ENCODE measurements at places on chromosomes 5 and 9.

GRCh38 chr5:150672237-150672883, 11.3 kb downstream of the MYOZ3 start:
- DNase-seq: no peak

GRCh38 chr9:132032238-132032950, 47.3 kb downstream of the MED27 start:
- DNase-seq: no peak

DNA sequence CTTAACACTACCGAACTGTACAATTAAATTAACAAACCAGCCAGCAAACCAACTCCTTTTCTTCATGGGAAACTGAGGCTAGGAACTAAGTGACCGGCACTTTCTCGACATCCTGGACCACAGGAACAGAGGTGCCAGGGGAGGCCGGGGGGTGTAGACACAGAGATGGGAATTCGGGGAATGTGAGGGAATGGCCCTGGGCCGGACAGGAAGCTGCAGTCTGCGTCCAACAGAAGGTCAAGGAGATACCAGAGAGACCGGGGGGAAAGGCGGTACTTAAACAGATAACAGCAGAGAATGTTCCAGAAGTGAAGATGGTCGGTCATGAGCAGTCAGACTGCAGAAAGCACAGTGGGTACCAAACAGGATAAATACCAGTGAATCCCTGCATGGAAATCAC, 40.3 kb downstream of the DBH start:
- no peak for DNase-seq

DNA sequence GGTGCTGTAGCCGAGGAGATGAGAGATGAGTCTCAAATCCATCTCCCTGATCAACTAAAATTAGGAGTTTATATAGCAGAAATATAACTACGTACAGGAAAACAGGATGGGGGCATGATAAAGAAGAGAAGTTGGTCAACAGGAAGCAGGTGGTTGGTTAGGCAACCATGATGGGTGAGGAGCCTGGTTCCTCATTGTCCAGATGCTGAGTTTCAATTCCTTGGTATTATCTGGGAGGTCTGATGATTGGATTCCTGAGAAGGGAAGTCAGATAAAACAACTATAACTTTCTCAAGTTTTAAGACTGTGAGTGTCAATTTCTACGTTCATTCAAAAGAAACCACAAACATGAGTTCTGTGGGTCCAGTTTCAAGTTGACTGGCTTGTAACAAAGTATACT, 323.9 kb downstream of the MTRR start:
- no peak for DNase-seq

DNA sequence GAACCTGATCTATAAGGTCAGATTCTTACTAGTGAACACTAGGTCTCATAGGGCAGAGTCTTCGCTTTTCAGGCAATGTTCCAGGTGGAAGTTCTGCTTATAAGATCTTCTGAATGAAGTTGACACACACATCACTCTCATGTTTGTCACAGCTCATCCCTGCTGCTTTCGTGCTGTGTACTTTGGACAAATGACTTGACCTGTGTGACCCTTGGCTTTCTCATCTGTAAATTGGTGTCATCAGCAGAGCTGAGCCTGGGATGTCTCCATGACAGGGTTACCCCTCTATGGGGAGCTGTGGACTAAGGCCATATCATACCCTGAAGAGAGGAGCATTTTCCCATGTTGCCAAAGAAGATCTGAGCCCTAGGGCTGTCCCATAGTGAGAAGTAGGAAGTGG, 2.8 kb downstream of the DELE1 start:
- no peak for DNase-seq

GRCh38 chr5:138149530-138149929, 10.3 kb upstream of the NME5 start:
- peak; percentile 33 for DNase-seq

DNA sequence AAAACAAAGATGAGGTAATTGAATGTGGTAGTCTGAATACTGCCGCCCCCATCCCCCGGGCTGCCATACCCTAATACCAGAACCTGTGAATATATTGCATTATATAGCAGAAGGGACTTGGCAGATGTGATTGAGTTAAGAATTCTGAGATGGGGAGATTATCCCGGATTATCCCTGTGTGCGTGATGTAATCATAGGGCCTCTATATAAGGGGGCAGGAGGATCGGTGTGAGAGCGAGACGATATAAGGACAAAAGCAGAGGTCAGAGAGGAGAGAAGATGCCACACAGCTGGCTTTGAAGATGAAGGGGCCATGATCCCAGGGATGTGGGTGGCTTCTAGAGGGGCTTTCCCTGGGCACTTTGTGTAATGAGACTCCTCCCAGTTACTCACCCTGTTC, 101.7 kb upstream of the TLE1 start:
- no peak for DNase-seq

DNA sequence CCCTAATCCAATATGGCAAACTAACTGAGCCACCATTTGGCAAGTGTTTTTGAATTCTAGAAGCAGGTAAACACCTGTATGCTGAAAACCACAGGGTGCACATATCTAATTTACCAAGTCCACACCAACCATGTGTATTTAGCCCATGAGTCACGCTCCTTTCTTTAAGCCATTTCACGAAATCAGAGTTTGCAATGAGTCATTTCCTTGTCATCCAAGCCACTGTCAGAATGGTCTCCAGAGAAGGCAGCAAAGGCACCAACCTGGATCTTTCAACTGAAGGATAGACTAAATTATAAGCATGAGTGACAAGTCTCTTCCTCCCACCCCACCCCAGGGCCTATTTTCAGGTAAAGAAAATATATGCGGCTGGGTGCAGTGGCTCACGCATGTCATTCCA, 110.0 kb downstream of the PAX5 start:
- peak; percentile 68 for DNase-seq

- peak; percentile 47 for DNase-seq
These were observed 348.5 kb downstream of the BNC2 start for GRCh38 chr9:16521868-16522411.

DNA sequence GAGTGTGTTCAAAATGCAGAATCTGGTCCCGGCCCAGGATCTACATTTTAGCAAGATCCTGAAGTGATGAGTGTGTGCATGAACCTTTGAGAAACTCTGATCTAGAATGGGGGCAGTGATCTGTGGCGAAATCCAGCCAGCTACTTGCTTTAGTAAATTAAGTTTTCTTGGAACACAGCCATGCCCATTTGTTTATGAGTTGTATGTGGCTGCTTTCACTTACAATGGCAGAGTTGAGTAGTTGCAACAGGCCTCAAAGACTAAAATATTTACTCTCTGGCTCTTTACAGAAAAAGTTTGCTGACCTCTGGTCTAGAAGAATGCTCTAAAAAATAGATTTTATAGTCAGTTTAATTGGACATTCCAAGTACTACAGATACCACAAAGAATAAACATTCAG, 588.3 kb downstream of the BNC2 start:
- DNase-seq: no peak

DNA sequence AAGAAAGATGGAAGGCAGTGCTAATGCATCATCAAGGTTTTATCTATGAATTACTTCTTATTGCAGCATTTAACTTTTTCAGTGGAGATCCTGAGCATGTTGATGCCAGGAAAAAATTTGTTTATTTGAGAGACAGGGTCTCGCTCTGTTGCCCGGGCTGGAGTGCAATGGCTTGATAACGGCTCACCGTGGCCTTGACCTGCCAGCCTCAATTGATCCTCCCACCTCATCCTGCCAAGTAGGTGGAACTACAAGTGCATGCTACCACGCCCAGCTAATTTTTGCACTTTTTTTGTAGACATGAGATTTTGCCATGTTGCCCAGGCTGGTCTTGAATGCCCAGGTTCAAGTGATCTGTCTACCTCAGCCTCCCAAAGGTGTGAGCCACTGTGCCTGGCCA, 47.2 kb downstream of the AOPEP start:
- no peak for DNase-seq

DNA sequence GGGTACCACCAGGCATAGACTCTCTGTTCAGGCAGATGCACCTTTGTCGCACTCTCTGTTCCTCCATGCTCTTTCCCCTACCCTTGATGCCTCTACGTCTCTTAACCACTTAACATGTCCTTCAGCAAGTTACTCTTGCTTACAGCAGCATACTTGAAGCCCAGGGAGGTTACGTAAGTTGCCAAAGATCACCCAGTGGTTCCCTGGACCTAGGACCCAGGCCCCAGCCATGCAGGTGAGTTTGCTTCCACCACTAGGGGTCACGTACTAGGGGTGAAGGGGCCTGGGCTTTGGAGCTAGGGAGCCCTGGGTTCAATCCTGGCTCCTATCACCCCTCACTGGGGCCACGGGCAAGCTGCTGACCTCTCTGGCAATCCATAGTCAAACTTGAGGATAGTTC, 8.9 kb downstream of the AKNA start:
- DNase-seq: no peak

DNA sequence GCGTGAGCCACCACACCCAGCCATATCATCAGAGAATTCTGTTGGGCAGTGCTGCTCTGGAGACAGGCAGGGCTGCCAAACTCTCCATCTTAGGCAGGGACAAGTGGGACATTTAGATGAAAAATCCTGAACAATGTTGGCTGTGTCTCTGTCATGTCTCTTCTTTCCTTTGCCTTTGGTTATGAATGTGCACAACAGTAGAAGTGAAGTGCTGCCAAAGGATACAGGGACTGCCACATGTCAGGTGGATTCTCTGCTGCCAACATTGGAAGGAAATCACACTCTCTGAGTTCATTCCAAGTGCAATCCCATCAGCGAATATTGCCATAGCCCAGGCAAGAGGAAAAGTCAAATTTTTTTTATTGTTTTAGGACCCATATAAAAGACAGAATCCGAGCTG, 348.8 kb downstream of the TRPM3 start:
- DNase-seq: no peak

DNA sequence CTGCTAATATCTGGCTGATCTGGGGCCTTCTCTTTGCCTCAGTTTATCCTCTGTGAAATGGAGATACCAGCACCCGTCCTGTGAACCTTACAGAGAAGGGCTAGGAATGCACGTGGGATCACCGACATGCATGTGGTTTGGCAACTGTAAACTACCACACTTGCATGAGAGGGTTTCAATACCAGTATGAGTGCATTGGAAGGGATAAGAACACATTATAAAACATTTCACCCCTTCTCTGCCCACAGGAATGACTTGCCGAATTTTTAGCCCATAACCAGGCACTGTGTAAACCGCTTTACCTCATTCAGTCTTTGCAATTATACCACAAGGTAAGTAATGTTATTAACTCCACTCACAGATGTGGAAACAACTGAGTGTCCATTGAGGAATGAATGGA, 8.9 kb upstream of the RAB14 start:
- no peak for DNase-seq

- DNase-seq: peak; percentile 26
These were observed 93.0 kb upstream of the DAB2 start for GRCh38 chr5:39517800-39518199.

- DNase-seq: no peak
These were observed 64.2 kb upstream of the ECM2 start for GRCh38 chr9:92599938-92600461.

- DNase-seq: no peak
These were observed 6.4 kb downstream of the CMBL start for GRCh38 chr5:10301266-10301665.
